ENCODE measurements at places on chromosomes 2 and 18. TPM values are rescaled to one million over a fixed set of nuclear protein-coding genes. Genes with fewer than 3 reads are reported as not detected.
A peak's percentile ranks its signal among the peaks of the same experiment; 100 is the strongest.

GRCh38 chr2:181104512-181105115 lies 124.2 kb downstream of the UBE2E3 start:
- no peak overlapping the region for H3K4me3 ChIP-seq
- no peak for DNase-seq
- H3K27me3 ChIP-seq, result no peaks in the 10 kb centered on the region

- DNase-seq, result no peak
- no peaks in the 10 kb centered on the region for H3K36me3 ChIP-seq
- H3K27ac ChIP-seq, result no peak overlapping the region
Observed at GRCh38 chr2:200418399-200418798, 91.5 kb downstream of the KCTD18 start.

DNA sequence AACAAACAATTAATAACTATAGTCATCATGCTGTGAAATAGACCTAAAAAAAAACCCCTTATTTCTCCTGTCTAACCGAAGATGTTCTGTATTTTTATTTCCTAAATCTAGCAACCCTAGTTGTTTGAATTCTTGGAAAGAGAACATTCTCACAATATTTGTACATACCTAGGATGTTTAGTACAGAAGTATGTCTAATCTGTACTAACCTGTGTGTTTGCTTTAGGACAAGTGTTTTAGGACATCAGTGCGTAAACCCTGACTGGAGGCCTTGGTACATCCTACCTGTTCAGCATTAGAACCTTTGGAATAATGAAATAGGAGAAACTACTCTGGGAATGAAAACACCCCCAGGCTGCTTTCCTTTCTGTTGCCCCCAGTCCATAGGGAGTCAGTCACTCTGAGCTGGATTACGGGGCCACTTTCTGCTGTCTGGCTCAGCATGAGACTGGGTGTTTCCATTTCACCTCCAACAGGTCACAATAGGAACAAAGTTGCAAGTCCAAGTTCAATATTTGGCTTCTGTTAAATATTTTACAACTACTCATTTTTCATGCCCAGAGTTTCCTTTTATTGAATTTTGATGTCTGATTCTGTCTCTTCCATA lies 114.7 kb downstream of the MTX2 start:
- H3K27ac ChIP-seq, result no peak overlapping the region
- DNase-seq, result no peak
- no peaks in the 10 kb centered on the region for H3K36me3 ChIP-seq
- H3K27me3 ChIP-seq, result no peaks in the 10 kb centered on the region

GRCh38 chr2:102717308-102718018 lies 44.4 kb upstream of the TMEM182 start:
- H3K4me3 ChIP-seq, result no peak overlapping the region
- no peaks in the 10 kb centered on the region for H3K27me3 ChIP-seq
- H3K27ac ChIP-seq, result no peak overlapping the region
- no peak for DNase-seq
- no peaks in the 10 kb centered on the region for H3K4me1 ChIP-seq

DNA sequence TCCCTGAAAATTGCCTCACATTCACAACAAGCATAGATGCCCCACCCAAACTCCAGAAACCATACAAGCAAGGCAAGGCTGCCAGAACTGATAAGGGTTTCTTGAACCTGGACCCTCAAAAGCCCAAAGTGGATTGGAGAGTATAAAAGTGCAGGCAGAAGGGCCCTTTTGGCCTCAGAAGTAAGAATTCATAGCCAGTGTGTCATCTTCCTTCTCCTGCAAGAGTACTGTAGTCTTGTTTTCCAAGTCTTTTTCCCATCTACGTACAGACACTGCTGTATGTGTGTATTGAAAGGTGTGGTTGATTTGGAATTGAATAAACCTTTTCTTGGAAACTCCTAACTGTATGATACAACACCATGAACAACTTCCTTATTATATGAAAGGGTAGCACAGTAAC lies 46.8 kb downstream of the ZC3H15 start:
- H3K4me1 ChIP-seq, result no peaks in the 10 kb centered on the region
- no peak for DNase-seq
- no peak overlapping the region for H3K4me3 ChIP-seq

GRCh38 chr2:83960371-83960770 lies 498.7 kb downstream of the SUCLG1 start:
- no peaks in the 10 kb centered on the region for H3K27me3 ChIP-seq
- H3K4me3 ChIP-seq, result no peak overlapping the region
- H3K4me1 ChIP-seq, result no peaks in the 10 kb centered on the region
- H3K36me3 ChIP-seq, result no peaks in the 10 kb centered on the region
- no peak overlapping the region for H3K27ac ChIP-seq

DNA sequence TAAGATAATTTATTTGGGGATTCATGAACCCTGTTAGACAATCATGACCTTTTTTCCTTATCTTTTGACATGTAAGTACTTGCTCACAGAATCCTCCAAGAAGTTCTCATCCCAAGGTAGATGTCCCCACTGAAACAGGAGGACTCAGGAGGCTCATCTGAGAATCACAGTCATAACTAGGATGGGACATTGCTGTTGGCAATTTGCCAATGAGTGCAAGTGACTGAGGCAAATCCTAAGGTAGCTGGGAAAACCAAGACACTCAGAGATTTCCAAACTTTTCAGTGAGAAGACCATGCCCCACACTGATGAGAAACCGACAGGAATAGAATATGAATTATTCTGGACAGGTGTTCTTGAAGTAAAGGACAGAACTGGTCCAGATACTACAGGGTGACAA lies 735.0 kb downstream of the TMEM182 start:
- no peaks in the 10 kb centered on the region for H3K36me3 ChIP-seq
- no peak overlapping the region for H3K27ac ChIP-seq
- H3K4me3 ChIP-seq, result no peak overlapping the region
- no peak for DNase-seq
- no peaks in the 10 kb centered on the region for H3K4me1 ChIP-seq

DNA sequence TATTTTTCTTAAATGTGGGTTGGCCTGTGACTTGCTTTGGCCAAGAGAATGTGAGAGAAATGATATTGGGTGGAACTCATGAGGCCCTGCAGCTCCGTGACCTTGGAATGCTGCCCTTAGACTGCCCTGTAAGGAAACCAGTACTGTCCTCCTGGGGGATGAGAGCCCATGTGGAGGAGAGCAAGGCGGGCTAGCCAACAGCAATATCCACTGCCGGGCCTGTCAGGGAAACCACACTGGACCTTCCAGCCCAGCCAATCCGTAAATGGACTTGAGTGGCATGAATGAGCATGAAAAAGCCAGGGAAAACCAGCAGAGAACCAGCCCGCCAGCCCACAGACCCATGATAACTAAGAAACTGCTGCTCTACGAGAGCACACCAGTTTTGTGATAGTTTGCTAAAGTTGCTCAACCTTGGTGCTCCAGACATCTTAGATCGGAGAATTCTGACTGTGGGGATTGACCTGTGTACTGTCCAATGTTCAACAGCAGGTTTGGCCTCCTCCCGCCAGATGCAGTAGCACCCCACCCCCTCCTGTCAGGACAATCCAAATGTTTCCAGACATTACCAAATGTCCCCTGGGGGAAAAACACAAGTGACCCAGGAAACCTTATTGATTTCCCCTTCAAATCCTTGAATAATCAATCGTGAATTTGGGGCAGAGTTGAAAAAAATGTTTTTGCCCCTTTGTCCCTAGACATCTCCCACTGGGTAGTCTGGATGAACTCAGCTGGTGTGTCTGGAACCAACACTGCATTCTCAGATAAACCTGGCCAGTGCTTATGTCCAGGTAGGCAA lies 27.2 kb downstream of the ALPK2 start:
- H3K27me3 ChIP-seq, result no peaks in the 10 kb centered on the region
- no peaks in the 10 kb centered on the region for H3K36me3 ChIP-seq
- H3K4me1 ChIP-seq, result peaks cover 5% of the 10 kb centered on the region
- H3K4me3 ChIP-seq, result no peak overlapping the region

DNA sequence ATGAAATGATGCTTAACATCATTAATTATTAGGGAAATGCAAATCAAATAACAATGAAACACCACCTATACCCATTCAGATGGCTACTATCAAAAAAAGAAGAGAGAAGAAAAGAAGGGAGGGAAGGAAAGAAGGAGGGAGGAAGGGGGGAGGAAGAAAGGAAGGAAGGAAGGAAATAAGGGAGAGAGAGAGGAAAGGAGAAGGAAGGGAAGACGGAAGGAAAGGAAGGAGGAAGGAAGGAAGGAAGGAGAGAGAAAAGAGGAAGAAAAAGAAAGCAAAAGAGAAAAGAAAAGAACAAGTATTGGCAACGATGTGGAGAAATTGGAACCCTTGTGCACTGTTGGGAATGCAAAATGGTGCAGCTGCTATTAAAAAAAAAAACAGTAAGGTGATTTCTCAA lies 363.3 kb downstream of the TNS1 start:
- H3K27me3 ChIP-seq, result no peaks in the 10 kb centered on the region
- H3K4me3 ChIP-seq, result no peak overlapping the region
- no peaks in the 10 kb centered on the region for H3K4me1 ChIP-seq
- DNase-seq, result no peak
- no peak overlapping the region for H3K27ac ChIP-seq

DNA sequence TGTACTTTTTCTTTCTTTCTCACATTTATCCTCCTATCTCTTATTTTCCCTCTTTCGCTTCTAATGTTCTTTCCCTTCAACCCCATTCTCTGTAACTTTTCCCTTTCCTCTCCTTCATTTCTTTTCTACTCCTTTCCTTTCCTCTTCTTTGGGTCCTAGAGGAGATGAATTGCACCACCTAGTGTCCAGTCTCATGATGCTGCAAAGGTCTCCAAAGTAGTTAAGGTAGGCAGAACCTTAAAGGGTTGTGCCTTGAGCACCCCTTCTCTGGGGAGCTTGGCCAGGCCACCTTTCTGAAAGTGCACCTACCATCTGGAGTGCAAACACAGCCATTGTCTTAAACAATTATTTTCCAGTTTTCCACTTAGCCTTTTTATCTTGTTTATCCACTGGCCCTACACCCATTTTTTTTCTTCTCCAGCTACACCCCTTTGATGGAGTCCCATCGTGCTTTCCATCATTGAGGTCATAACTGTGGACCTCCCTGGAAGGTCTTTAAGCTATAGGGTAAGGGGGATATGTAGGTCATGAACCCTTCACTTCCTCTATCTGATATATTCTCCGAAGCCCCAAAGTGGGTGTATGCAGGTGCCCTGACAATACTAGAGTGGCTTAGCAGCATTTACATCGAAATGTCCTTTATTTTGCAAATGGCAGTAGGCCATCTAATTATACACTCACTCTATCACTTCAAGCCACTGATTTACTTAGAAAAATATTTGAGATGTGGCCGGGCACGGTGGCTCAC lies 155.9 kb downstream of the ESCO1 start:
- DNase-seq, result no peak
- H3K4me3 ChIP-seq, result no peak overlapping the region
- H3K27ac ChIP-seq, result no peak overlapping the region
- H3K36me3 ChIP-seq, result no peaks in the 10 kb centered on the region
- no peaks in the 10 kb centered on the region for H3K4me1 ChIP-seq

GRCh38 chr2:201285499-201285898 lies 25.2 kb downstream of the CASP8 start:
- no peaks in the 10 kb centered on the region for H3K36me3 ChIP-seq
- no peak overlapping the region for H3K4me3 ChIP-seq
- H3K27ac ChIP-seq, result no peak overlapping the region
- DNase-seq, result no peak

FOXD4L1 gene
- not detected for total RNA-seq

DNA sequence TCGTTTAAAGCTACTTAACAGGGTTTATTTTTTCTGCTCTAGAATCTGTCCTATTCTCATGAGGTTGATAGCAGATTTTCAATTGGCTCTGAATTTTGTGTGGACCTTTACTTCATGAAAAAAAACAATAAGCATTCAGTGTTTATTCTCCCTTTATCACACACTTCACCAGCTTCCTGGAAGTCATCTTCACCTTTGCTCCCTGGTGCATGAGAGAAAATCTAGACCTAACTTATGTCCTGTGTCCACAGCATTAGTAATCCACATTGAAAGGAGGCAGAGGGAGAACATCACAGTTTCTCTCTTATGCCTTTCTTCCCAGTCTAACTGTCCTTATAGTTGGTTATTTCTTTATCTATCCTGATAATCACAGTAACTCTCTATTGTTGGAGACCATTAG lies 316.1 kb downstream of the PTH2R start:
- DNase-seq, result no peak
- no peak overlapping the region for H3K27ac ChIP-seq
- no peaks in the 10 kb centered on the region for H3K27me3 ChIP-seq
- H3K4me1 ChIP-seq, result no peaks in the 10 kb centered on the region
- no peaks in the 10 kb centered on the region for H3K36me3 ChIP-seq

ZBTB7C gene
- 11.2 TPM for total RNA-seq

GRCh38 chr2:191319186-191319585 lies 74.0 kb downstream of the MYO1B start:
- no peak for DNase-seq
- no peaks in the 10 kb centered on the region for H3K36me3 ChIP-seq
- H3K4me3 ChIP-seq, result no peak overlapping the region
- H3K27me3 ChIP-seq, result no peaks in the 10 kb centered on the region
- H3K4me1 ChIP-seq, result no peaks in the 10 kb centered on the region

DNA sequence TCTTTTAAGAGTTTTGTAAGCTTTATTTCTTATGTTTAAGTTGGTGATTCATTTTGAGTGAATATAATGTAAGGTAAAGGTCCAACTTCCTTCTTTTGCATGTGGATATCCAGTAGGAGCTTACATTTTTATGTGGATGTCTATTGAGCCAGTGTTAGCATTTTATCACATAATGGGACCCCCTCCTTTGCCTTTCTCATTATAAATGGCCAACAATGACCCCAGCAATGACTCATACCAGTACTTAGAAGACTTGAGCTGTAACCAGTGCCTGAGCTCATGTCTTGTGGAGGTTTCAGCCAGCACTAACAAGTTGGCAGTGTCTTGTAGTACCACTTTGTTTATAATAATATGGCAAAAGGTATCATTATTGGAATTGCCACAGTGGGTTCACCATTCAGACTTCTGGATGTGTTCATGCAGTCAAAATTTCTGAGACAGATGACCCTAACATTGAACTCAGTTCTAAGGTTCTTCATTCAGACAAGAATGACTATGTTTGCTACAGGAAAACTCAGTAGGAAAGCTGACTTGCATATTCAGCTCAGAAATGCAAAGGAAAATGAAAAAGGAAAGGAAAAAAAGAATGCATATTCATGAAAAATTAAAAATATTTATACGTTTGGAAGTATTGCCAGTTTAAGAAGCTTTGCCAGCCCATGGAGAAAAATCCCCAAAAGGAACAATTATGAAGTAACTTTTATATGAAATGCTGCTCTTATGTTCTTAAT lies 41.0 kb downstream of the CDKL4 start:
- H3K4me1 ChIP-seq, result no peaks in the 10 kb centered on the region
- H3K27me3 ChIP-seq, result no peaks in the 10 kb centered on the region
- no peaks in the 10 kb centered on the region for H3K36me3 ChIP-seq

- H3K36me3 ChIP-seq, result no peaks in the 10 kb centered on the region
- no peaks in the 10 kb centered on the region for H3K4me1 ChIP-seq
- H3K4me3 ChIP-seq, result peak overlapping the region; percentile 38
Observed at GRCh38 chr2:222305516-222306392, 7.0 kb upstream of the PAX3 start.

Data from uterus (tissue), 4 donors.